ENCODE measurements at places on chromosomes 3 and 15. TPM values are rescaled to one million over a fixed set of nuclear protein-coding genes. Genes with fewer than 3 reads are reported as not detected.

- DNase-seq, result no peak
These were observed 321.0 kb upstream of the TGFBR2 start for GRCh38 chr3:30285188-30286006.

The KLHL40 gene
- polyA plus RNA-seq, result 0.61 TPM

The APOD gene
- 263 TPM for polyA plus RNA-seq

DNA sequence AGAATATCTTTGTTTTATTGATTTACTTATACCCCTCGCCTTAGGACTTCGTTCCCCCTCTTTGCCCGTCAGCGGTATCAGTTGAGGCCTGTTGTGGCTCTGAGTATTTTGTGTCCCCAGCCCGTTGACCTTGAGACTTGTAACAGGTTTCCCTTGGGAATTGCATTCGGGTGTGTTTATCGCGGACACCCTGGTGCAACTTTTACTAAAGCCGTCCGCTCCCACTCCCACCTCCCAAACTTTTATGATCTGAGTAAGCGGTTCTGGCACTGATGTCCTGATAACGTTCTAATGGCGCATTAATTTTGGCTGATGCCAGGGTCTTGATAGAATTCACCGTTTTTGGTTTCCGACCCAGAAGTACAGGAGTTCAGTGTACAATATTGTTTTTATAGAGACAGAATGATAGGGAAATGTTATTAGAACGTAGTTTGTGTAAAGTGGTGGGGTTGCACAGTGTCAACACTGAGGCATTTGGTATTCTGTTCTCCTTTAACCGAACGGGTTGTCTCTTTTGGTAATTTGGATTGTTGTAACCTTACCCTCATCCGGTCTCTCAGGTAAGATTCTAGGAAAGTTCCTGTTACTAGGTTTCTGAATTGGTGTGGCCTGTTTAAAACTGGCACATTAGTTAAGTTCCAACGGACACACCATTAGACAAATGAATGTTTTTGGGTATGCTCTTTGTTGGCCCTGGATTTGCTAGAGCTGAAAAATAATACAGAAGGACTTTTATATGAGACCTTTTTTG, 47.8 kb downstream of the OIP5 start:
- peak; percentile 21 for DNase-seq

The MYL3 gene
- polyA plus RNA-seq, result 12,544 TPM

The FETUB gene
- polyA plus RNA-seq, result not detected

GRCh38 chr3:82558081-82558480, 796.6 kb upstream of the GBE1 start:
- no peak for DNase-seq

The POLG gene
- 32.6 TPM for polyA plus RNA-seq

DNA sequence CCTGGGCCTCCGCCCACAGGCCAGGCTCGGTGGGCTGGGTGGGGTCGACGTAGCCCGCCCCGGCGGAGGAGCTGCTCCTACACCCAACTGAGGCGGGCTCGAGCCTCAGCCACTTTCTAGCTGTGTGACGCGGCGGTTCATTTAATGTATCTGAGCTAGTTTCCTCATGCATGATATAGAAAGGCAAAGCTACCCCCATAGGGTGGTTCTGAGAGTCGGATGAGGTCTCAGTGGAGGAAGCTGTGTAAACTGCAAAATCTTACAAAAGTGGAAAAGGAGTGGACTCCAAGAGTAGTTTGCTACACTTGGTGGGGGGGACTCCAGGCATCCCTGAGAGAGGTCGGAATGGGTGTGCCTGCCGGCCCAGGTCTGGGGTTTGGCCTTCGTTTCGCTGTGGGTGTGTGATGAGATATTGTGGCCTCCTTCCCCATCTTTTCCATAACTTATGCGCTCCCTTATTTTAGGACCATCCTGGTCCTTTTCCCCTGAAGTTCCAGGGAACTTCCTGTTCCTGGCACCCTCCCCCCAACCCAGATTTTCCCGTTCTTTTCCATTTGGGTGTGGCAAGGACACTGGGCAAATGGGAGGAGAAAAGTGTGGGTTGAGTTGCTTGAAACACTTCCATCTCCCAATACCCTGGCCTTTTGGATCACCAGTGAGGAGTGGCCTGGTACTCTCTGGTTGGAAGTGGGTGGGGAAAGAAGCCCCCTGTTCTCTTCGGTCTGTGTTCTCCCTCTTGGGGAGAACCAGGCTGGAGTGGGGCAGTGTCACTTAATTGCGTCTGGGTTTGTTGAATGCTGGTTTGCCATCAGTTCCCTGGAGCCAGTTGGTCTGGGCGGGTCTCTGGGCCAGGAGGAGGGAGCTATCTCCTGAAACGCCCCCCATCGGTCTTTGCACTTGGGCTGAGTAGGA, 1.1 kb downstream of the PDIA5 start:
- no peak for DNase-seq

DNA sequence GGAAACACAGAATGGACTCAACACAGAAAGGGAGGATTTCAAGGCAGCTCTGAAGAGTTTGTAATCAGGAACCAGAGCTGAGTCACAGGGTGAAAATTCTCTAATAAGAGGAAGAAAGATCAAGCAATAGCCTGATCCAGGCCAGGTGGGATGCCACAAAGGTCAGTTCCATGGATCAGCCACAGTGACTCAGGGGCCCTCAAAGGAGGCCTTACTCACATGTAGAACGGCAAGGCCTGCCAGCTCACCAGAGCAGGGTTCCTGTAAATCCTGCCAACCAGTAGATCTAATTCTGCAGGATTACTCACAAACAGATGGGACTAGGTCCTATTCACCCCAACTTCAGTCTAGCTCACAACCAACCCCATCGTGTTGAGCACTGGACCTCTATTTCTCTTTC, 78.3 kb upstream of the PPP2R3A start:
- no peak for DNase-seq

- peak; percentile 77 for DNase-seq
These were observed at the start of gene SLC25A38 for GRCh38 chr3:39383045-39383880. TSS of gene SLC25A38 (plus strand) at chr3:39383370. CDS start at chr3:39383725, 355 bp downstream.

Measured in heart left ventricle (tissue), 16 donors.